ENCODE measurements at places on chromosomes 12 and 14.

DNA sequence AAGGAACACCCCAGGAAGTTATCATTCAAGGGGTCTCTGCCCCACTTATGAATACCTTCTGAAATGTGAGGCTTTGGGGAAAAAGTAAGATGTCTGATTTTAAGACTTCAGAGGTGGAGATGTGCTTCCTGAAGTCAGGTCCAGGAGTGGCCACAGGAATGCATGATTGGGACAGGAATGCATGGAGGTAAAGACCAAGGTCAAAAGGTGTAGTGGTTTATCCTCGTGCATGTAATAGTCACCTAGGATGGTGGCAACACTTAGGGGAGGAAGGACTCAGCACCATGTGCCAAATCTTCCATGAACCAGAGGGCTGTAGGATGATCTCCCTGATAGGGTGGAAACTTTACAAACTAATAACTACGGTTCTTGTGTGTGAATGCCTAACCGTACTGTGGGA lies 217.3 kb downstream of the C12orf75 start:
- no peak for DNase-seq

GRCh38 chr14:50798048-50798421 lies 32.9 kb downstream of the NIN start:
- DNase-seq, result no peak

- no peak for DNase-seq
These were observed 29.4 kb downstream of the ACAD10 start for GRCh38 chr12:111715279-111715678.

GRCh38 chr12:49619286-49619685 lies 4.1 kb upstream of the PRPF40B start:
- no peak for DNase-seq

GRCh38 chr14:101480747-101481530 lies 80.4 kb upstream of the DIO3 start:
- peak; percentile 98 for DNase-seq

DNA sequence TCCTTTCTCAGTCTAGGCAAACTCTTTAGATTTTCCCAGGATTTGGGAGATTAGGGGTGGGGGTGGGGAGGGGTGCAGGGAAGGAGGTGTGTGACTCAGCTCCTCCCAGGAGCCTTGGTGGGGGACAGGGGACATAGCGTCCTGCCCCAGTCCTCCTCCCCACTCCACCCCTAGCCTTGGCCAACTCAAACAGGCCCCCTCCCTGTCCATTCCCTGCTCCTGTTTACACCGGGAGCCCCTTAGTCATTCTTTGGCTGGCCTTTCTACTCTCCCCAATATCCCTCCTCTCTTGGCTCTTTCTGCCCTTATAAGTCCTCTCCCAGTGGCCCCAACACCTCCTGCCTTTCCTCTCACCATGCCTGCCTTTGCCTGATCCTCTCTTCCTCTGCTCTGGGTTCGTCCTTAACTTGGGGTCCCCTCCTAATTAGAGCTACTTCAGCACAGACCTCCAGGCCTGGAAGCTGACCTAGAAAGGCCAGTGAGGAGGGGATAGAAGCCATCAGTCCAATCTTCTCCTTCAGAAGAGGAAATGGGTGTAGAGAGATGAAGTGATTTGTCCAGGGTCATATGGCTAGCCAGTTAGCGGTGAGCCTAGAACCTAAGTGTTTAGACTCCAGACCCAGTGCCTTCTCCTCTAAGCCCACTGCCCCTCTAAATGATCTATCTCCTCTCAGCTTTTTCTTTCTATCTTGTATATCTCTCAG lies 2.3 kb upstream of the ITGA5 start:
- DNase-seq, result no peak

- peak; percentile 43 for DNase-seq
These were observed 171.4 kb downstream of the PHETA1 start for GRCh38 chr12:111197376-111197944.

GRCh38 chr14:64891173-64891838 lies 11.6 kb upstream of the SPTB start:
- no peak for DNase-seq

- no peak for DNase-seq
These were observed 138.1 kb upstream of the C14orf180 start for GRCh38 chr14:104441275-104442106.

DNA sequence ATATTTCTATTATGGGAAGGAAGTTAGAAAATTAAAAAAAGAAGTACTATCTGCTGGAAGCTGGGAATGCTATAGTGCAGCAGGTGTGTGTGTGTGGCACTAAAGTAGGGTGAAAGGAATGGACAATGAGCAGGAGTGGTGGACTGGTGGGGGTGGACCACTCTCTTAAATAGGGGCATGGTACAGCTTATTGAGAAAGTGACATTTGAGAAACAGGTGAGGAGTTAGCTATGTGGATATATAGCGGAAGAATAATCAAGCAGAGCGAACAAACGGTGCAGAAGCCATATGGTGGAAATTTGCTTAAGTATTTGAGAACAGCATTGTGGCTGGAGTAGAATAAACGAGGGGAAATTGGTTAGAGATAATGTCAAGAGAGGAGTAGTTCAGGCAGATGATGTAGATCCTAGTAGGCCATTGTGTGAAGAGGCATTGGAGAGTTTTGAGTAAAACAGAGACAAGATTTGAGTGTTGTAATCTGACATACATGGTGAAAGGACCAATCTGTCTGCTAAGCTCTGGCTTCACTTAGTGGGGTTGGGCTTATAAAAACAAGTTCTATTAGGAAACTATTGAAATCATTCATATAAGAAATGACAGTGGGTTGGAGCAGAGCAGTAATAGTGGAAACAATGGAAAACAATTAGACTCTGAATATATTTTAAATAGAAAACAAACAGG lies 149.2 kb upstream of the SYT10 start:
- no peak for DNase-seq

GRCh38 chr12:119788786-119789185 lies 88.3 kb downstream of the CIT start:
- no peak for DNase-seq

GRCh38 chr12:57765698-57766463 lies 997 bp downstream of the CYP27B1 start:
- DNase-seq, result no peak

DNA sequence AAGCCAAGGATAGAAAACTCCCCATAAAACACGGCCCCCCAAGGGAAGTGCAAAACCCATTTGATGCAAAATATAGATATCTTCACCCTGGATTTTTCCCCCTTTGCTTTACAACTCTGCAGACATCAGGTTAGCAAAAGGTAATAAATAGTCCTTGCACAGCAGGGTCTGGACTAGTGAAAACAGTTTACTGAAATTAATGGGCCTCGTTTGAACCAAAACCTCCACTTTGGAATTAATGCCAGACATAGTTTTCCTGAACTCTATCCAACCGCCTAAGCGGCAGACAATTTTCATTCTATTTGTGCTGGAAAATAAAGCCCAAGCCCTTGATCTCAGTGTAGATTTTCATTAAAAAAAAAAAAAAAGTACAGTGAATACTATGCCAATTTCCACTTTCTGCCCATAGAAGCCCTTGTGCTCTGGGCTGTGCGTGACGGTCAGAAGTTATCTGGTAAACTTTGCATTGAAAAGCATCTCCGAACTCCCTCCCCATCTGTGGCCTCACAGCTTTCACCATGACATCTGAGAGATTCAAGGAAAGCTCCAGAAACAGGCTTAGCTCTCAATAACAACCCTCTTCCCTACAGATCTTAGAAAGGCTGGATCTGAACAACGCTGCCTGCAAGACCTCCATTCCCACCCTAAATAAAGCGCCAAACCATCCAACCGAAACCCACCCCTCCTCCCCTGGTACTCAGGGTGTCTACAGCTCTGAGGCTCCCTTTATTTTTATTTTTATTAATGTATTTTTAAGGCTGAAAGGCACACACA lies 11.0 kb upstream of the IRF2BPL start:
- DNase-seq, result no peak
